ENCODE measurements at places on chromosomes 5 and 9. TPM values are rescaled to one million over a fixed set of nuclear protein-coding genes. Genes with fewer than 3 reads are reported as not detected.

SLC25A25 gene
- 23.1 TPM for total RNA-seq

ARSI gene
- total RNA-seq: 3.6 TPM

BRD8 gene
- 45.2 TPM for total RNA-seq

OLFM1 gene
- total RNA-seq: 58.2 TPM

PRRT1B gene
- 1.5 TPM for total RNA-seq

LRRC19 gene
- not detected for total RNA-seq

PCDHGB3 gene
- total RNA-seq: 0.26 TPM

ZNF618 gene
- total RNA-seq: 6.6 TPM

ABLIM3 gene
- total RNA-seq: 0.03 TPM

GRK6 gene
- total RNA-seq: 66.8 TPM

DNA sequence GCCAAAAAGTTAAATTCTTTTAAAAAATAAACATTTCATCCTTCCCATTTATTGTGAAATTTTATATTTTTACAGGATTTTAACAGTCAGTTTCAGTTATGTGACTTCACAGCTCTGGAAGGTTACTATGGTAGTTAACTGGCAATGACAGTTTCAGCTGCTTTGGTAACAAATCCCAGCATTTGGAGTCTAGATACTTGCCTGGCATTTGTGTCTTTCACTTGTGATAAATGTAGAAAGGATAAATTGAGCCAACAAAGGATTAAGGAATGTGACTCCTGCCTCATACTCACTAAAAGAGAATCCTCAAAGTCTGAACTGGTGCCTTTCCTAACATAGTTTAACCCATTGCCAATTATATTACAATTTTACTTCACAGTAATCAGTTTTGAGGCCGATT lies 315.5 kb downstream of the FER start:
- DNase-seq: no peak

- DNase-seq: no peak
These were observed 4.2 kb upstream of the PTGER4 start for GRCh38 chr5:40675396-40676133.

- DNase-seq: no peak
These were observed 25.1 kb upstream of the CDKN2AIPNL start for GRCh38 chr5:134436523-134437339.

- no peak for DNase-seq
These were observed 460.8 kb upstream of the SMARCA2 start for GRCh38 chr9:1554081-1555035.

DNA sequence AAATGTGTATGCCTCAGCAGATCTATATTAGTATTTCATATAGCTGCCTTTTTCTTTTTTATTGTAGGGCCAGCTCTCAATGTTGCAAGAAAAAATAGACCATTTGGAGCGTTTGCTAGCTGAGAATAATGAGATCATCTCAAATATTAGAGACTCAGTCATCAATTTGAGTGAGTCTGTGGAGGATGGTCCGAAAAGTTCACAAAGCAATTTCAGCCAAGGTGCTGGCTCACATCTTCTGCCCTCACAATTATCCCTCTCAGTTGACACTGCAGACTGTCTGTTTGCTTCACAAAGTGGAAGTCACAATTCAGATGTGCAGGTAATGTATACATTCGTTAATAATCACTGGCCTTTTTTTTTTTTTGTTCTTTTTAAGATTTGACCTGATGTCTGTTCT lies 23.7 kb downstream of the MAN2A1 start:
- DNase-seq: no peak

GRCh38 chr5:17115855-17116254 lies 101.6 kb upstream of the BASP1 start:
- DNase-seq: no peak

GRCh38 chr9:38074441-38074961 lies 5.5 kb upstream of the SHB start:
- no peak for DNase-seq

DNA sequence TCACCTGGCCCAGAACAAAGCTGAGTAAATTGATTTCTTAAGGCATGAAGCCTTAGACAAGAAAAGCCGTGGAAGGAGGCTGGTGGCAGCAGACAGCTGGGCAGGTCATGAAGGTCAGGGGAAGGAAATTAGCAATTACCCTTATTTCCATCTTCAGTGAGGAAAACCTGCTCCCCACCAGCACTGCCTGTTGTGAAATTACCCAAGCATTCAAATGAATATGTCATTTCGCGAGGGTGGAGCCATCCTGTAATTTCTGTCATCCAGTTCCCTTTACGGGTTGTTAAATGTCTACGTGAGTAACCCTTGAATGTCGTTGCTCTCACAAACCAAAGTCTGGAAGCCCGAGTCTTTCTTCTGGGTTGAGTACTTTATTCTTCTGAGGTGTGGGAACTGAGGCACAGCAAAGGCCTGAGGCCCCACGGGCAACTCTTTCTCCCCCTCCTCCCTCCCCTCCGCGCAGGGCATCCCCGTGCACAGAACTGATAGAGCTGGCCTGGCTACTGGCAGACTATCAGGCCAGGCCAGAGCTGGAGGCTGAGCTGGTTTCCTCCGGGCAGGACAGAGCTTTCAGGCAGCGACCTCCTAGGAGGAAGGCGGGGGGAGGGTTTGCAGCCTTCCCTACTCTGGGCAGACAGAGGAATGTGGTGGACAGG lies 22.0 kb upstream of the AK3 start:
- DNase-seq: peak; percentile 72

DNA sequence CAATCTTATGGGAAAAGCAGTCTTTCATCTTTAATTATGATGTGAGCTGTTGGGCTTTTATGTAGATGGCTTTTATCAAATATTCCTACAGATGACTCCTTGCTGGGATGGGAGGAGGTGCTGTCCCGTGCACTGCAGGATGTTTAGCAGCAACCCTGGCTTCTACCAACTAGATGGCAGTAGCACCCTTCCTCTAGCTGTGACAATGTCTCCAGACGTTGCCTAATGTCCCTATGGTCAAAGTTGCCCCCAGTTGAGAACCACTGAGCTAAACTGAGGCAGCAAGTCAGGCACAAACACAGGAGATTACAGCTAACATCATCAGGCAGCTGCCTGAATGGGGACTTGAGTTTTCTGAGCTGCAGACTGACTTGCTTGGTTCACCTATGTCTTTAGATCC lies 401.9 kb upstream of the PDE4D start:
- no peak for DNase-seq

GRCh38 chr5:34652914-34653313 lies 3.2 kb upstream of the RAI14 start:
- no peak for DNase-seq

- DNase-seq: no peak
These were observed 559.1 kb downstream of the CSNK1G3 start for GRCh38 chr5:124071039-124071438.
